ENCODE measurements at places on chromosomes 1 and 21. TPM values are rescaled to one million over a fixed set of nuclear protein-coding genes. Genes with fewer than 3 reads are reported as not detected.

The RIMS3 gene
- total RNA-seq = 0.78 TPM

The SPRR2A gene
- total RNA-seq = not detected

The ADGRL2 gene
- total RNA-seq = 0.22 TPM

The KCTD3 gene
- total RNA-seq = 45.0 TPM

GRCh38 chr1:222392556-222392955 lies 155.3 kb downstream of the HHIPL2 start:
- DNase-seq = no peak
- no peaks in the 10 kb centered on the region for H3K4me1 ChIP-seq
- H3K36me3 ChIP-seq = no peaks in the 10 kb centered on the region

GRCh38 chr1:97730271-97730670 lies 190.6 kb downstream of the DPYD start:
- H3K4me1 ChIP-seq = no peaks in the 10 kb centered on the region
- H3K27me3 ChIP-seq = no peaks in the 10 kb centered on the region
- H3K27ac ChIP-seq = no peak overlapping the region
- H3K4me3 ChIP-seq = no peak overlapping the region

DNA sequence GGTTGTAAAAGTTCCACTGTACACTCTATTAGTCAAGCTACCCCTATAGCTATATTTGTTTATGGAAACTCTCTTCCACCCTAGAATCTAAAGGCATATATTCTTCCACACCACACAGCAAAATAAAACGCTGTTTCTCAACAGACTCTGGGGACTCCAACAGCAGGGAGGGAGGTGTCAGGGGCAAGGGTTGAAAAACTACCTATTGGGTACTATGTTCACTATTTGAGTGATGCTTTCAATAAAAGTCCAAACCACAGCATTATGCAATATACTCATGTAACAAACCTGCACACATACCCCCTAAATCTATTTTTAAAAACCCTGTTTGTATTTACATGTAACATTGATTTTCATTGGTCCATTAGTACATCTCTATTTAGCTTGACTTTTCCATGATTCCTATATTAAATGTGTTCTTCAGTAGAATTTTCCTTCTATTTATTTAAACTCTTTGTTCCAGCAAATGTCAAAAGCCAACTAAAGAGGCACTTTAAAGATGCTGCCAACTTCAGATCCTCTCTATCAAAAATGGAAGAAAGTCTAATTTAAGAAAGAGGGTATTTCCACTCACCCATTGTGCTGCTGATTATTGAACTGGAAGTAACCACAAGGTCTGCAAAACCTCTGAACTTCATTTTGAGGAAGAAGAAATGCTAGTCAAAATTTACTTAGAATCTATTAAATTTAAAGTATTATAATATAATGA lies 26.2 kb downstream of the RGS7 start:
- H3K4me1 ChIP-seq = no peaks in the 10 kb centered on the region
- no peak overlapping the region for H3K27ac ChIP-seq
- H3K27me3 ChIP-seq = no peaks in the 10 kb centered on the region
- no peak overlapping the region for H3K4me3 ChIP-seq

DNA sequence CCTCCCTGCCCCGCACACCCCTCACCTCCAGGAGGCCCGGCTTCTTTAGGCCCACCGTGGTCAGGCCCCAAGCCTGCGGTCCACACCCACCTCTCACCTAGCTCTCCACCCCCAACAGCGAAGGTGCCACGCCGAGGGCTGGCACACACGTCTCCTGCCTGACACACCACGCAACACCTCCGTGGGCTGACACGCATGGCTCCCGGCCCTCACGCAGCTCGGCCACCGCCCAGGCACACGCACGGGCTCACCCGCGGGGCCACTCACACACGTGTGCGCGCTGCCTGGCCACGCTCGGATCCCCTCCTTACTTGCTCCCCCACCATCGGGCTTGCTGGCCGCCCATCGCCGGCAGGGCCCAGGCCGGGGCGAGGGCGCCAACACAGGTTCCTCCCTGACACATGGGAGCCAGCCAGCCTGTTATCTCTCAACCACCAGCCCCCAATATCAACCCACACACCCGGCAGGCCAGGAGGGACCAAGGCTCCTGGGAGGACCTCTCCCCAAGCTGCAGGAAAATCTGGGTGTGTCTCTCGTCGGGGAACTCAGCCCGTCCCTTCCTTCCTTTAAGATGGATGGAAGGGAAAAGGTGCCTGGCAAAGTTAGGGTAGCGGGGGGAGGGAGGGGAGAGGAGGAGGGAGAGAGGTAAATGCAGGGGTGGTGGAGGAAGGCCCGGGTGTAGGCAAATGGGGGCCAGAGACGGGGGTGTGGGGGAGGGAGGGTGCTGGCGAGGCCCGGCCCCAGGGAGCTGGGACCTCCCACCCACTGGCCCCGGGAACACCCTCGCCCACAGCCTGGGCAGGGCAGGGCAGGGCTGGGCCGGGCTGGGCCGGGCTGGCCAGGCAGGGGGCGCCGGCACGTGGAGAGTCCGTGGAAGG lies 546 bp downstream of the ELOVL1 start:
- H3K4me1 ChIP-seq = peaks cover 28% of the 10 kb centered on the region
- peak overlapping the region; percentile 96 for H3K27ac ChIP-seq
- H3K36me3 ChIP-seq = peaks cover 64% of the 10 kb centered on the region
- DNase-seq = no peak
- no peaks in the 10 kb centered on the region for H3K27me3 ChIP-seq

- no peak overlapping the region for H3K4me3 ChIP-seq
- H3K27me3 ChIP-seq = no peaks in the 10 kb centered on the region
- no peak overlapping the region for H3K27ac ChIP-seq
- peaks cover 47% of the 10 kb centered on the region for H3K4me1 ChIP-seq
Observed at GRCh38 chr1:214469290-214469689, 82.1 kb downstream of the PTPN14 start.

Measured in SJSA1 (cell line).